Effector memory CD4-positive, alpha-beta T cell (primary cell): ENCODE measurements at places on chromosomes 7 and 10.

- DNase-seq = no peak
Measured at GRCh38 chr10:85609509-85609908, 757.1 kb downstream of the GRID1 start.

- DNase-seq = no peak
Measured at GRCh38 chr10:59276919-59277318, 85.4 kb downstream of the FAM13C start.

- DNase-seq = no peak
Measured at GRCh38 chr10:132302421-132303310, 5.1 kb downstream of the STK32C start.

GRCh38 chr10:30170814-30171213 lies 111.4 kb upstream of the JCAD start:
- no peak for DNase-seq

GRCh38 chr10:60162631-60163030 lies 227.0 kb downstream of the ANK3 start:
- DNase-seq = no peak

GRCh38 chr7:31104361-31105255 lies 52.5 kb downstream of the ADCYAP1R1 start:
- no peak for DNase-seq

GRCh38 chr10:77274046-77274795 lies 363.4 kb downstream of the KCNMA1 start:
- no peak for DNase-seq

GRCh38 chr10:88974446-88975376 lies 15.9 kb upstream of the FAS start:
- no peak for DNase-seq

DNA sequence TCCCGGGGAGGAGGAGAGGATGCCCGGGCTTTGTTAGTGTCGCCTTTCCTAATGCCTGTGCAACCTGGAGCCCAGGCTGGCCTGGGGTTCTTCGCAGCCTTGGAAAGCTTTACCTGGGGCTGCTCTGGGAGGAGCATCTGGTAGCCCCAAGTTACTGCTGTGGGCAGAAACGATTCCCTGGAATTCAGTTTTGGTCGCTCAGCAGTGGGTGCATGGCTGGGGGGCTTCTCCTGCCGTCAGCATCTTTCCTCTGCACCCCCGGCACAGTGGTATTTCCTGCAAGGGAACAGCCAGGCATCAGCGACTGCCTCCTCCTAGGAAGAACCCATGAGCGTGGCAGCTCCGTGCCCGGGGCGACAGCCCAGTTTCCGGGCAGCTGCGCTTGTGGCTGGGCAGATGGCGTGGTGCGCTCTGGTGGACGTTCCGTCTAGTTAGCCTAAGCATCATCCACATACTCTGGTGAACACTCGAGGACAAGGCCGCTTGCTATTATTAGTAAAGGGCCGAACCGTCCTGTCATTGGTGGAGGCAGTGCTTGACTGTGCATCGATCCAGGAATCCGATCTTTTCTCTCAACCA lies 107.0 kb upstream of the BTBD16 start:
- DNase-seq = no peak
